CD4-positive, alpha-beta T cell treated with Interleukin-17A for 1 hour (primary cell): ENCODE measurements at places on chromosomes 7 and 10.

- no peak for DNase-seq
Observed at GRCh38 chr7:92517631-92518030, 10.7 kb downstream of the PEX1 start.

- DNase-seq = peak; percentile 25
Observed at GRCh38 chr7:106110885-106111654, 1.0 kb downstream of the SYPL1 start.

DNA sequence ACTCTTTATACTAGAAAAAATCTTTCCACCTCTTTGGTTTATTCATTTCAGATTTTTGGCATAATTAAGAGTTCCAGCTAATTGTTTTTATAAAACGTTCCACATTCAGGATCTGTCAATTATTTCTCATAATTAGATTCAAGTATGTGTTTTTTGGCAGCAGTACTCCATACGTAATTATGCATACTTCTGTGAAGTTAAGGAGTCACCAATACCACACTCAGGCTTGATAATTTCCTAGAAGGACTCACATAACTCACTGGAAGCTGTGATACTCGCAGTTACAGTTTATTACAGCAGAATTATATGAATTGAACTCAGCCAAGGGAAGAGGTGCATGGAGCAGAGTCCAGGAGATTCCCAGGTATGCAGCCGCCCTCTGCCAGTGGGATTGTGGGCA is 290.5 kb upstream of the AKR1E2 start:
- DNase-seq = no peak

GRCh38 chr10:120477743-120478141 is 20.7 kb downstream of the PLPP4 start:
- no peak for DNase-seq

GRCh38 chr7:24908166-24908565 is 71.8 kb downstream of the OSBPL3 start:
- peak; percentile 16 for DNase-seq

- no peak for DNase-seq
Observed at GRCh38 chr10:58576751-58577436, 64.2 kb downstream of the BICC1 start.

GRCh38 chr7:8296362-8296659 is 34.3 kb upstream of the ICA1 start:
- DNase-seq = no peak

GRCh38 chr10:17255512-17255911 is 27.5 kb downstream of the VIM start:
- DNase-seq = no peak

- DNase-seq = no peak
Observed at GRCh38 chr7:91263384-91264045, 718 bp upstream of the FZD1 start.

DNA sequence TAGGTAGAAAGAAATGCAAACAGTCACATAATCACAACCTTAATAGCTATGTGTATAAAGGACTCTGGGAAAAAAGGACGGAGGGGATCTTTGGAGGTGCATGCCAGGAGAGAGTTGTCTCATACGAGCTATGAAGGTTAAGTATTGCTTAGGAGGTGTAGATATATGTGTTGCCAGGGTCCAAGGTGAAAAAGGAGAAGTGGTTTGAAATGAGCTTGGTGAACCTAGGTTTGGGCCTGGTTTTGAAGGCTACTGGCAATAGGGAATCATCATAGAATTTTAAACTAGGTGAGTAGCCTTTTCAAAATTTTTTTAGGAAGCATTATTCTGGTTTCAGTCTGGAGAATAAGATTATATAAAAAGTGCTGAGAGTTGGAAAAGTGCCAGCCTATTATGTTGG is 336.8 kb downstream of the AUTS2 start:
- no peak for DNase-seq

DNA sequence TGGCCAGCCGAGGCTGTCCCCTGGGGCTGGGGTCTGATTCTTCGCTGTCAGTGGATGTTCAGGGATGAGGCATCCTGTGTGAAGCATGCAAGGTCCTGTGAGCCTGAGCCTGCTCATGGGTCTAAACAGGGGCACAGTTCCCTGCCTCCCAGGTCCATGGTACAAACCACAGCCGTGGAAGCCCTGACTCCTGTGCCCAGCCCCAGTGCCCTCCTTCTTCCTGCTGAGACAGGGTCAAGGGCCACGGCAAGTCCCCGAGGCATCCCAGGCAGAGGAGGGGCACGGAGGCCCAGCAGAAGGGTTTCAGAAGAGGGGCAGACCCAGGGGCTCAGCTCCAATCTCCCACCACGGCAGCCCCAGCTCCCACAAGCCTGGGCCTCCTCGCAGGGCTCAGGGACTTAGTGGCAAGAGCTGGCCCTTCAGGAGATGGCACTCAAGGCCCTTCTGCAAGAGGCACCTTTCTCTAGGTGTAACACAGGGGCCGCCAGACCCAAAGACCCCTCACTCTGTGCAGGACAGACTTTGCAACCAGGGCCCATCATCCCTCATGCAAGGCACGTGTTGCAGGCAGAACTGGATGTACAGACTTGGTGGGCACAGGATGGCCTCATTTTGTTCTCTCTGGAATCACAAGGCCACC is 248.8 kb downstream of the TCERG1L start:
- no peak for DNase-seq

DNA sequence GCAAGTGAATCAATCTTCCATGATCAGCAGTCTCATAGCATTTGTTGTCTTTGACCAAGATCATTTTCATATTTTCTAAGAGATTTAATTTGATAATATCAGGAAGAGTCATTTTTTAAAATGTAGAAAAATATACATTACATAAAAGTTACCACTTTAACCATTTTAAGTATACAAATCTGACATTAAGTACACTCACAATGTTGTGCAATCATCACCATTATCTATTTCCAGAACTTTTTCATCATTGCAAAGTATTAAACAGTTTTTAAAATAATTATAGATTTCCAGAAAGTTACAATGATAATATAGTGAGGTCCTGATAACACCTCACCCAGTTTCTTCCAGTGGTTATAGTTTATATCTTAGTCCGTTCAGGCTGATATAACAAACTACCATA is 222.5 kb upstream of the RHOBTB1 start:
- no peak for DNase-seq

DNA sequence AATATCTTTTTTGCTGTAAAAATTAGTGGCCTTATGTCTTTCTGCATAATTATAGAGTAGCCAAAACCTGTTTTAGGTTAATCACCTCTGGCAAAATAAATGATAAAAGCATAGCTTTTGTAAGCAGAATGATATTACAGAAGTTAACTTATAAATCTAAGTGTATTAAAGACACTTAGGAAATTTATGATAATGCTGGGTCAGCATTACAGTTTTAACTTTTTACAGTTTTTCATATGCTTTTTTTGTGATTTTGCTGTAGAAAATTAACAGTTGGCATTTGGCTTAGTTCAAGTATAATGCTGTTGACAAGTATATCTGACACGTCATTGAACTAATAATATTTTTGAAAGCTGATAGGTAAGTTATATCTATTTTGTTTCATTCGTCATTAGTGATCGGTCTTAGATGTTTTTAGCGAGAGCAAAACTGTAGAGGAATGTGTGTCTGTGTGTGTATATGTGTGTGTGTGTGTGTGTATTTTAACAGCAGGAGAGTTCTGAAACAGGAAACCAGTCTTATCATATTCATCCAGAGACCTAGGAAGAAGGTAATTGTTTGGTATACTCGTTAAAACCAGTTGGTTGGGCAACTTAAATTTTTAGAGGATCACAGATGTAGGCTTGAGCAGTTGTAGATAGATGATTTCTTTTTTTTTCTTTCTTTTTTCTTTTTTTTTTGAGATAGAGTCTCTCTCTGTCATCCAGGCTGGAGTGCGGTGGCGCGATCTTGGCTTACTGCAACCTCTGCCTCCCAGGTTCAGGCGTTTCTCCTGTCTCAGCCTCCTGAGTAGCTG is 15.4 kb downstream of the PTEN start:
- no peak for DNase-seq

DNA sequence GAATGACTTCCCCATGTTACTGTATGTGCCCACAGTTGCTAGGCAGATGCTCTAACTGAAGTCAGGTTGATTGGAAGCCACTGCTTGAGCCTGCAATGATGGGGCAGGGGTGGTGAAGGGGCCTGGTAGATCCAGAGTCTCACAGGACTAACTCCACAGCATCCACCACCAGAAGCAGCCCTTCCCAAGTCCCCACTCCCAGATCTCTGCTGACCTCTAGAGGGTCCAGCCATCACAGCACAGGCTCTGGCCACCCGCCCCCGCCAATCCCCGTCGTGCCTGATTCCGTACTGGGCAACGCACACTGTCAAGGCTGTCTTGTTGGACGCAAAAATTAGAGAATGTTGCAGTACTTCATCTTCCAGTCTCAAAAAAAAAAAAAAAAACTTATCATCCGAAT is 136.8 kb upstream of the PDE1C start:
- no peak for DNase-seq

GRCh38 chr7:1531263-1531978 is 919 bp downstream of the MAFK start:
- DNase-seq = peak; percentile 59

DNA sequence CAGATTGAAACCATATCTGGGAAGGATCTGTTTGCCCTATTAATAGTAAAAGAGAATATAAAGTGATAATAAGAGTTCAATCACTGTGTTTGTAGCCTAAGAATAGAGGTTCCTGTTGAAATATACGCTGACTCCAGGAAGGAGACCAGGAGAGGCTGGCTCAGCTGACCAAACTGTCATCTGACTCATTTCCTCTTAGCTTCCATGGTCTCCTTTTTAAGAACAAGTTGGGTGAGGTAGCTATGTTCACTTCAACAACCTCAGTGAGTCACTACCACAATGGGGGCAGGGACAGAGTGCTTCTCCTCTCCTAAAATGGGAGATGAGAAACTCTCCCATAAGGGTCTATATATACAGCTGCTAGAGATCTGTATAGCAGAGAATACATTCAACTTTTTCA is 543.3 kb downstream of the CALN1 start:
- DNase-seq = no peak

GRCh38 chr7:42831006-42831717 is 80.7 kb downstream of the C7orf25 start:
- DNase-seq = no peak

DNA sequence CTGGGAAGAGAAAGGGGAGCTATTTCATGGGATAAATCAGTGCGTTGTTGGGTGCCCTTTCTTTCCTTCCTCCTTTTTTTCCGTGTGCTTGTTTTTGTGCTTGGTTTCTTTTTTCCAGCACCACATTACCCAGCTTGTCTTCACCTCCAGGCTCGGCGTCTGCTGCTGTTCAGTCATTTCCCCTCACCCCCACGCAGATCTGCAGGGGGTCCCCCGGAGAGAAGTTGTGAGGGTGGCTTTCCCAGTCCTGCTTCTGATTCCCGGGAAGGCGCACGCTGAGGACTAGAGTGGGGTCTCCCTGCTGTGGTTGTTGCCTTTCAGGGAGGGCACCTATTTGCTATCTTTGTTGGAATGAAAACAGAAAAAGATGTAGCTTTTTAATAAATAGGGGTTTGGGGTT is 1.6 kb downstream of the CAMK1D start:
- DNase-seq = no peak
